ENCODE measurements at places on chromosomes 2 and 18.

DNA sequence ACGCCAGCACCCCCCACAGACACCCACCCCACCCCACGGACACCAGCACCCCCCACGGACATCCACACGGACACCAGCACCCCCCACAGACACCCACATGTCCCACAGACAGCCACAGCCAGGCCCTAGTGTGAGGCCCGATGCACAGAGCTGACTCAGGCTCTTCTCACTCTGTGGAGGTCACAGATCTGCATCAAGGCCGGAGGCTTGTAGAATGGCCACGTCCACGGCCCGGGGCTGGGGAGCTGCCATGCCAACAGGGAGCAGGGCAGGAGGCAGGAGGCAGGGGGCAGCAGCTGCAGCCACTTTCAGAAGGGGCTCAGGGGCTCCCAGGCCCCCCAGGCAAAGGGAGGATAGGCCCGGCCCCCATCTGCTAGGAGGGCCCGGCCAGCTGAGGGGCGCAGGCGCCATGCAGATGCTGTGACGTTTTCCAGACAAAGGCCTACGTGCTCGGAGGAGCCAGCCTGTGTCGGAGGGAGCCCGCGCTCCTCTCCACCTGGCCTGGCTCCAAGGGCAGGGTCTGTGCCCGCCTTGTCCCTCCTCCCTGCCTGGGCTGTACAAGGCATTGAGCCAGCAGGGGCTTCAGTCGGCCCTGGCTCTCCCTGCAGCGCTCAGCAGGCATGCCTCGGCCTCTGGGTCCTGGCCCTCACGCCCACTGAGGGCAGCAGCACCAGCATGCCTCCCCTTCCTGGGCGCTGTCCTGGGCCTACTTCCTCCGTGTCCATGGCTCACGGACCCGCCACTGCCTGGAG, 249.0 kb downstream of the TWIST2 start:
- DNase-seq: no peak

- DNase-seq: no peak
Measured at GRCh38 chr2:182318466-182319220, 108.2 kb downstream of the PDE1A start.

- DNase-seq: no peak
Measured at GRCh38 chr18:75418293-75419005, 9.1 kb downstream of the SMIM21 start.

DNA sequence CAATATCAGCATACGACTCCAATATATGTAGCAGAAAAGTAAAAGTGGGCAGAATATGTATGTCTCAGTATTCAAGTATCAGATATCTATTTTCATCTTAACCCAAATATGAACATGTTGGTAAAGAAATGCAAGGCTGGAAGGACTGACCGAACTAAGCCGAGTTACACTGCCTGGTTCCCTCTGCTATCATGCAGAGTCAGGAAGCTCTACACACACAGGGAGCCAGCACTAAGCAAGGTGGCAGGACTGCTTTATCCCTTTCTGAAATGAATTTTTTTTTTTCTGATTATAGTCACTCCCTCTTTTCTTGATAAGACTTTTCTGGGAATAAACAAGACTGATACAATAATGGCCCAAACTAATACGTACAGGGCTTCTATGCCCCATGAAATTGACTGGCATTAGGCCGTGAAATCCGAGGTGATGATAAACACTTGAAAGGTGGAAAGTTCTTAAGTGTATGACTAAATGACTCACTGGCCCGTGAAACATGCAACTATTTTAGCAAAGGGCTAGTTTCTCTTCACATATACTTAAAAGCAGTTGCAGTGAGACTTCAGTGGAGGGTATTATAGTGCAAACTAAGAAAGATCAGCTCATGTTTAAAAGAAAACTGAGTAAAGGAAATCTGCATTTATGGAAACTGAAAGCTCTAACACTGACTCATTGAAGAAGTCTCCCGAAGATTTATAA, 14.9 kb downstream of the DPP4 start:
- no peak for DNase-seq

DNA sequence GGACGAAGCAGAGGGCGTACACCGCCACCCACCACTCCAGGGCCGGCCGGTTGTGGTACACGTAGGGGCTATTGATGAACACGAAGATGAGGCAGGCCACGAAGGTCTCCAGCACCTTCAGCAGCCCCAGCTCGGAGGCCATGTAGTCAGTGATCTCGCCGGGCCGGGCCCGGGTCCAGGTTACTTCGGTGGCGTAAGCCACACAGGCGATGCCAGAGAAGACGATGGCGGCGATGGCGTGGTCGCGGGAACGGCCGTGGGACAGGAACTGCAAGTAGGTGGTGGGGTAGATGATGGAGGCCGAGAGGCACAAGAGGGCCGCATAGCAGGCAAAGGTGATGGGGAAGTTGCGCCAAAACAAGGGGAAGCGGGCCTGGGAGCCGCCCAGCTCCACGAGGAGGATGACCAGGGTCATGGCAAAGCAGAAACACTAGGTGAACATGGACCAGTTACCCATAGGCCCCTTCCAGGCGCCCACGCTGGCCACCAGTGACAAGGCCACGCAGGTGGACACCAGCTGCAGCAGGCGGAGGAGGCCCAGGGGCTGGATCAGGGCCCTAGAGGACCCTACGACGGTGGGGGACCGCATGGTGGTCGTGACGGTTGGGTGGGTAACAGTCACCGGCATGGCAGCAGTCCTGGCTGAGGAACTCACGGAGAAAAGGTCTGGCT, 128.4 kb upstream of the FAM98A start:
- DNase-seq: no peak

GRCh38 chr2:96817882-96818281, 1.8 kb downstream of the CNNM3 start:
- DNase-seq: no peak

GRCh38 chr2:168039881-168040280, 207.5 kb downstream of the STK39 start:
- DNase-seq: no peak

DNA sequence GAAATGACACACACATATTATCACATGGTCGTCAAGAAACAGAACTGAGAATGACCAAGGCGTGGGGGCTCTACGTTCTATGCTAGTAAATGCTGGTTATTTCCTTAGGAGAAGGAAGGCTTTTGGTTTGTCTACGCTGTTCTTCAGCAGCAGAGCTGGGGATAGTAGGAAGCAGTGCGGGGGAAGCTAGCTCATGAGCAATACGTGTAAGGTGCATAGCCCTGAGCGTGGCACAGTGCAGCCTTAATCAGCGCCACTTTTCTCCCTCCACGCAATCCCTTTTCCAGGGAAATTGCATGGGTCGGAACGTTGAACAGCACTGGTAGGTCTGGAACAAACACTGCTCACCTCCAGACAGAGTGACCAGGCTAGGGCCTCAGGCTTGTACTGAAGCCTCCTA, 199.6 kb upstream of the FBXO11 start:
- DNase-seq: no peak

- no peak for DNase-seq
Measured at GRCh38 chr2:71492112-71492511, 38.8 kb downstream of the DYSF start.

- no peak for DNase-seq
Measured at GRCh38 chr2:171225302-171225980, 64.7 kb upstream of the TLK1 start.

GRCh38 chr2:73536133-73536840, 105.9 kb downstream of the NAT8 start:
- no peak for DNase-seq

GRCh38 chr2:56333812-56334485, 150.2 kb downstream of the CCDC85A start:
- DNase-seq: no peak

DNA sequence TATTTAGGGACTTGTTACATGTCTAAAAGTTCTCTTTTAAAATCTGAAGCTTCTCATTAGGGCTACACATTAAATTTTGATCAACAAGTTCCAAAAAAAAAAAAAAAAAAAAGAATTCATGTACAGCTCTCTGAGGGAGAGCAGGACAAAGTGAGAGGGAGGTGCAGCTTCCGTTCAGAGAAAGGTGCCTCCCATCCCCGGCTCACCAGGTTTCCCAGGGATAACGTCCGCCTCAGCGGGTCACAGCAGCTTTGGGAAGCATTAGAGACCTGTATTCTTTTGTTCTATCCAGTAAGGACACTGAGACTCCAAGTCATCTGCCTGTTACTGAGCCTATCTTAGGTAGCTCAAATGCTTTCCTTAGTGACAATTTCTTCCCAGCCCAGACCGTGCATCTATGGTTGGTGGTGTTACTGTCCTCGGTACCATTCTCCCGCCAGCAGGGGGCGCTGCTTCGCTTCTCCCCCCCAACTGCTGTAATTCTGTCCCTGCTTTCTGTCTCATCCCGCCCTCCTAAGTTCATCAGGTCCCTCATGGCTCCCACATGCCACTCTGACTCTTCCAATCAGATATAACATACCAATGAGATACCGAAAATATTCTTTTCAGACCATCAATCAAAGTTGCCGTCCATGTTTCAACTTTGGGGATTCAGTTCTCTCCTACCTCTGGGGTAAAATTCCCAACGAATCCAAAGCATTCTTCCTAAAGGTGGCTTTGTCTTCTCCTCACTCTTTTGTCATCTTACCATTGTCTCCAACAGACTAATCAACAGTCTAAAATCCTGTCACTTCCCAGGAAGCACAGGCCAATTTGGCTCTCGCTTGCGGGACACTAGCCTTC, 466.5 kb downstream of the METTL4 start:
- DNase-seq: no peak

All from NCI-H1930 (cell line).